ENCODE measurements at places on chromosomes 11 and 22.

- DNase-seq, result peak; percentile 87
Observed at GRCh38 chr11:93234602-93235207, 36.9 kb upstream of the SLC36A4 start.

- DNase-seq, result no peak
Observed at GRCh38 chr22:39449708-39450107, 7.1 kb upstream of the MGAT3 start.

DNA sequence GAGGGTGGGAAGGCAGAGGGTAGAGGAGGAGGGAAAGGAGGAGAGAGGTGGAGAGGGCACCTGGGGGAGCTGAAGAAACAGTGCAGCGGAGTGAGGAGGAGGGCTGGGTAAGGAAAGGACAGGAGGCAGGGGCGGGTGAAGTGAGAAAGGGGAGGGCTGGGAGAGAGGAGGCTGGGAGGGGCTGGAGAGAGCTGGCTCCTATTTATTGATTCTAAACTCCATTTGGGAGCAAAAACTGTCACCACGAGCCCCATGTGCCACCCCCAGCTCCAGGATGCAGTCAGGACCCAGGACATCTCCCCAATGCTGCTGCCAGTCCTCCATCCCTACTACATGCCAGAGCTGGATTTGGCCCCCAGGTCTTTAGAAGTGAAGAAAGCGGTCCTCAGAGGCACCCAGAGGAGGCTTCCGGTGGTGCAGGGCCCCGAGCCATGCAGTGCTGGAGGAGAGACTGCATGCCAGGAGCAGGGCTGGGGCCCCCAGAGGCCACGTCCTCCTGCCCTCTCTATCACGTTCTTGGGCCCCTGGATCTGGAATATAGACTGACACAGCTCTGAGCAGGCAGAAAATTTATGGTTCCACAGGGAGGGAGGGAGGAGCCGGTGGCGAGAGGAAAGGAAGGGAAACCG lies 53.7 kb downstream of the SLC22A12 start:
- no peak for DNase-seq

DNA sequence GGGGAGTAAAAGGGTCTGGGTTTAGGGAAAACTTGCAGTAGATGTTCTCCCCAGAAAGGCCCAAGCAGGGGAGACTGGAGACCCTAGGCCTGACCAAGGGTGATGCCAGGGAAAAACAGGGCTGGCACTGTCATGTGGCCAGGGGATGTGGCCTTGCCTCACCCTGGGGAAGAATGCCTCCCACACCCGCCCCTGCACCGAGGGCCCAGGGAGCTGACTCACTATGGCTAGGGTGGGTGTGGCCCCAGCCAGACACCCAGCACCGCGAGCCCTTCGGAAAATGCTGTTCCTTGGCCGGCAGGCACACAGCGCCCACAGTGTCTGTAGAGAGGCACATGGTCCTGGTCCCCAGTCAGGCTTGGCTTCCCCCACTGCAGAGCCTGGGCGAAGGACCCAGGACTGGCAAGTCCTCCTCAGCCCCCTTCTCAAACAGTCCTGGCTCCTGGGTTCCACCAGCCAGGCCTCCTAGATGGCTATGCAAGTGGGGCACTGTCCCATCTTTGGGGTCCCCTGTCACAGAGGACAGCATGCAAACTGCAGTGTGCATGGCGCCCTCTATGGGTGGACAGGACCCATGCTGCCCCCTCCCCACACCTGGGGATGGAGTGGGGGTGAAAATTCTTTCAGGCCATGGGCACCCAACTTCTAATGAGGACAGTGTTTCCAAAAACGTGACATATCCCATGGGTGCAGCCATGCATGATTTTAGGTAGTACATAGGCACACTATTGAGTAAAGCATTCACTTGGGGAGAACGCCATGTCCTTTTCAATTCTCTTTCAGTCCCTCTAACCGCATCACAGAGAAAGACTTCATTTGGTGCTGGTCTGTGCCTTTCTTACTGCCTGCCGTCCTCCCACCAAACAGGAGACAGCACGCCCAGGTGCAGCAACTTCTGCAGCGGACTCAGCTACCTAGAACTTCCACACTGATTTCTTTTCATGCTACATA lies 15.2 kb downstream of the TMPRSS5 start:
- DNase-seq, result no peak

GRCh38 chr11:35166369-35167360 lies 27.7 kb downstream of the CD44 start:
- no peak for DNase-seq

- peak; percentile 87 for DNase-seq
Observed at GRCh38 chr11:8192016-8192895, 23.4 kb upstream of the RIC3 start.

- DNase-seq, result no peak
Observed at GRCh38 chr11:134685793-134686380, 273.8 kb upstream of the B3GAT1 start.

- DNase-seq, result no peak
Observed at GRCh38 chr11:1024597-1025409, 11.7 kb downstream of the MUC6 start.

GRCh38 chr11:114256176-114256966 lies 39.8 kb upstream of the NNMT start:
- DNase-seq, result no peak

GRCh38 chr11:1854949-1855885 lies 2.3 kb downstream of the LSP1 start:
- DNase-seq, result no peak

GRCh38 chr22:42934338-42934737 lies 77.3 kb upstream of the ARFGAP3 start:
- DNase-seq, result no peak
